ENCODE measurements at places on chromosomes 12 and 14. TPM values are rescaled to one million over a fixed set of nuclear protein-coding genes. Genes with fewer than 3 reads are reported as not detected.

DNA sequence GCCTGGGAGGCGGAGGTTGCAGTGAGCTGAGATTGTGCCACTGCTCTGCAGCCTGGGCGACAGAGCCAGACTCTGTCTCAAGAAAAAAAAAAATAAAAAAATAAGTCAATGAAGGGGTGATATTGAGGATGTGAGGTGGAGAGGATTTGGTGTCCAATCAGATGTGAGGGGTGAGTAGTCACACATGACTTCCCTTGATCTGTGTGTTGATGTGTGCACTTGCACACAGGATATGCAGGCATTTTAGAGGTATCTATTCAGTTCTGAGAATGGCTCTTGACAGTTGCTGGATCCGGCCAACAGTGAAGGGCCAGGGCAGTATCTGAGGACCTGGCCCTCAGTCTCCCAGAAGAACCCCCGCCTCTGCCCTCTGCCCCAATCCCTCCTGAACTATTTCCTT is 7.8 kb upstream of the SP7 start:
- H3K27ac ChIP-seq = no peak overlapping the region
- no peaks in the 10 kb centered on the region for H3K36me3 ChIP-seq
- peaks cover 6% of the 10 kb centered on the region for H3K27me3 ChIP-seq
- peaks cover 9% of the 10 kb centered on the region for H3K4me1 ChIP-seq
- no peak for DNase-seq

GRCh38 chr12:16348435-16349130 is 1.1 kb downstream of the MGST1 start:
- peak overlapping the region; percentile 68 for H3K4me3 ChIP-seq
- DNase-seq = peak; percentile 49
- no peaks in the 10 kb centered on the region for H3K36me3 ChIP-seq
- no peaks in the 10 kb centered on the region for H3K27me3 ChIP-seq

GRCh38 chr14:101823511-101824120 is 62.1 kb downstream of the PPP2R5C start:
- peak overlapping the region; percentile 93 for H3K27ac ChIP-seq
- H3K36me3 ChIP-seq = peaks cover 2% of the 10 kb centered on the region
- H3K4me1 ChIP-seq = peaks cover 12% of the 10 kb centered on the region
- no peak for DNase-seq
- no peak overlapping the region for H3K4me3 ChIP-seq

GRCh38 chr12:26628234-26628633 is 204.8 kb downstream of the ITPR2 start:
- no peaks in the 10 kb centered on the region for H3K36me3 ChIP-seq
- peaks cover 13% of the 10 kb centered on the region for H3K4me1 ChIP-seq
- H3K27me3 ChIP-seq = no peaks in the 10 kb centered on the region
- no peak overlapping the region for H3K4me3 ChIP-seq
- peak; percentile 45 for DNase-seq

PPP4R4 gene
- 0.51 TPM for total RNA-seq
